Brain pericyte (primary cell): ENCODE measurements at places on chromosomes 13 and 19.

DNA sequence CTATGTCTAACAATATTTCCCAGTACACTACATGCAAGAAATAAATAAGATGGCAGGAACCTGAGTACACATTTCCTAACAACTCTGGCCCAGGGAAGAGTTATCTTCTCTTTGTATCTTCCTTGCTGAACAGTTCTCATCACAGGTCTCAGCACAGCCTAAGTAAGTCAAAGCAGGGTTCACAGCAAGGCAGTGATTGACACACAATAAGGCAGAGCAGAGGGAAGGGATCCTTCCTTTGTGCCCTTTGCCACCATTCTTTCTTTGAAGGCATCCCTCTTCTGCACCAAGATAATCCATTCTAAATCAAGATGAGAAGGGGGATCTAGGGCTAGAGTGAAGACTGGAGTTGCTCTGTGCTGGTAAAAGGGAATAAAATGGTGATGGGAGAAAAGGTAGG is 73.4 kb upstream of the TRPC4 start:
- DNase-seq = no peak

GRCh38 chr13:74450525-74450845 is 316.3 kb upstream of the KLF12 start:
- no peak for DNase-seq

GRCh38 chr13:45936621-45937020 is 85.1 kb upstream of the SIAH3 start:
- DNase-seq = no peak

- DNase-seq = no peak
Measured at GRCh38 chr13:86080340-86080995, 281.2 kb upstream of the SLITRK6 start.

DNA sequence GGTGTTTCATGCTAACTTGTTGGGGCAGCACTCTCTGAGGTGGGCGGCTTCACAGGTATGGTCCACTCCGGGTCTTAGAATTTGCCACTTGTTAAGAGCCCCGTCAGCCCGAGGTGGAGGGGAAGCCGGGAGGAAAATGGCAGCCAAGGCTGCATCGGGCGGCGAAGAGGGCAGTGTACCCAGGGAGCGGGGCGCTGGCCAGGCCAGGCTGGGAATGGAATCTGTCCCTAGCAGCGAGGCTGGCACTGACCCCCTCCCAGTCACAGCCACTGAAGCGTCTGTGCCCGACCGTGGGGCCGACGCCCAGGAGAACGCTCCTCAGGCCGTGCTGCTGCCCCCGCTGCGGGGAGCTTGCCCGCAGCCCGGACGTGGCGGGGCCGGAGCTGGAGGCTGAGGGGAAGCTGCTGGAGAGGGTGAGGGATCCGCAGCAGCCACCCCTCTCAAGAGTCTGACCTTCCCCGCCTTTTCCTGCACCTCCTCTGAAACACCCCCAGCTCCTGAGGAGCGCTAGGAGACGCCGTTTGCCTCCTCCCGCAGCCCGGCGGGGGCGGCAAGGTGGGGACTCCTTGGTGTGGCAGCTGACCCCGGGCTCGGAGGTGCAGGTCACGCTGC is 313.8 kb upstream of the SPRY2 start:
- no peak for DNase-seq

DNA sequence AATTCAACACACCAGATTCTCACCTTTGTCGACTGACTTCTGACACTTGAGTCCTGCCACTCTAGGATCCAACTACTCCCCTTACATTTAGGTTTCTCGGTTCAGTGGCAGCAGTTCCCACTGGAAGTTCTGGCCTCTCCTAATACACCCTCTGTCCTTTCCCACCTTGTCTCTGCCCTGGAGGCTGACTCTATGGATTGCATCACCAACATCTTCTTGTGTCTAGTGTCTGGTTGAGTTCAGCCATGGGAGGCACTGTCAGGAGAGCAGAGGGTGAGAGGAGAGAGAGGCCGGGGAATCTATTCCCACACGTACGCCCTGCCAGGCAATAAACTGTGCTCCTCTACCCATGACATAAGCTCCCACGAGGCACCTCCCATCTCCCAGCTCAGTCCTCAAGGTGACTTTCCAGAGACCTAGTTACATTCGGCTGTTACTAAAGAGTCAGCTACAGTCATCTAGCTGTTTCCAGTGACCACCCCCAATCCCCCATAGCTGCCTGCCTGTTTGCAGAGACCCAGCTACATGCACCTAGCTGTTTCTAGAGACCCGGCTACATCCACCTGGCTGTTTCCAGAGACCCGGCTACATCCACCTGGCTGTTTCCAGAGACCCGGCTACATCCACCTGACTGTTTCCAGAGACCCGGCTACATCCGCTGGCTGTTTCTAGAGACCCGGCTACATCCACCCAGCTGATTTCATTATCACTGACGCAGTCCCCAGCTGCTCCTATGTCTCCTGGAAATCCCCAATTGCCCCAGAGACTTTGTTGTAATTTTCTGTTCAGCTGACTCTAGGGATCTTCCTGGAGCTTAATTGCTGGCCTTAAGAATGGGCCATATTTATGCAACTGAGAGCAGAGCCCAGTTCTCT is 8.1 kb upstream of the LILRB4 start:
- no peak for DNase-seq

DNA sequence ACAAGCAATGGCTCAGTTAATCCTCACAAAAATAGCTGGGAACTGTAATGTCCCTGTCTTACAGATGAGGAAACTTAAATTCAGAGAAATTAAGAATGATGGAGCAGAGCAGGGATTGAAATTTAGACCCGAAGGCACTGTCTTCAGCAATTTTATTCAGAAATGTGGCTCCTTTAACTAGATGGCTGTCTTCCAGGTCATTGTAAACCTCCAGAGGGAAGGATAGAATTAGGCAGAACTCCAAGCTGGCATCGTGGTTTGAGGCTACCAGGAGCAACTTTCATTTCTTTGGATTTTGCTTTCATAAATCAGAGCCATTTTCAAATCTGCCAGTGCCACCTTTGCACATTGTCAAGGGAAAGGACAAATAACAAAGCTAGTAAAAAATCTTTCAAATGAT is 339.0 kb downstream of the DCT start:
- DNase-seq = no peak

- no peak for DNase-seq
Measured at GRCh38 chr13:74026753-74027152, 107.5 kb downstream of the KLF12 start.

- DNase-seq = no peak
Measured at GRCh38 chr19:39546599-39546998, 6.6 kb upstream of the EID2 start.

- DNase-seq = no peak
Measured at GRCh38 chr13:20148501-20149183, 12.2 kb downstream of the GJA3 start.

GRCh38 chr13:94395860-94396259 is 83.6 kb downstream of the DCT start:
- DNase-seq = no peak

DNA sequence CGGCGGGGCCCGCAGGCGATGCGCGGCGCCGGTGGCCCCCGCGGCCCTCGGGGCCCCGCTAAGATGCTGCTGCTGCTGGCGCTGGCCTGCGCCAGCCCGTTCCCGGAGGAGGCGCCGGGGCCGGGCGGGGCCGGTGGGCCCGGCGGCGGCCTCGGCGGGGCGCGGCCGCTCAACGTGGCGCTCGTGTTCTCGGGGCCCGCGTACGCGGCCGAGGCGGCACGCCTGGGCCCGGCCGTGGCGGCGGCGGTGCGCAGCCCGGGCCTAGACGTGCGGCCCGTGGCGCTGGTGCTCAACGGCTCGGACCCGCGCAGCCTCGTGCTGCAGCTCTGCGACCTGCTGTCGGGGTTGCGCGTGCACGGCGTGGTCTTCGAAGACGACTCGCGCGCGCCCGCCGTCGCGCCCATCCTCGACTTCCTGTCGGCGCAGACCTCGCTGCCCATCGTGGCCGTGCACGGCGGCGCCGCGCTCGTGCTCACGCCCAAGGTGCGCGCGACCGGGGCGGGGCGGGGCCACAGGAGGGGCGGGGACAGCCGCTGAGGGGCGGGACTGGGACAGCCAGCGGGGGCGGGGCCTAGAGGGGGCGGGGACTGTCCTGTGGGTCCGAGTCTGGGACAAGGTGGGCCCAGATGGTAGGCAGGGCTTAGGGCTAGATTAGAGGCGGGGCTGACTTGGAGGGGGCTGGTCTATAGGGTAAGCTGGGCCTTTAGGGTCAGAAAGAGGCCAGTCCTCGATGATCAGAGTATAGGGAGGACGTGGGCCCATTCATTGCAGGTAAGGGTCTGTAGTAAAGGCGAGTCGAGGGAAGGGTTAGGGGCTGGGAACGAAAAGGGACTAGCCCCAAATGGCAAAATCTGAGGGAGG is 5.1 kb downstream of the GRIN2D start:
- no peak for DNase-seq

GRCh38 chr19:3013263-3013725 is 15.8 kb downstream of the TLE2 start:
- DNase-seq = no peak

DNA sequence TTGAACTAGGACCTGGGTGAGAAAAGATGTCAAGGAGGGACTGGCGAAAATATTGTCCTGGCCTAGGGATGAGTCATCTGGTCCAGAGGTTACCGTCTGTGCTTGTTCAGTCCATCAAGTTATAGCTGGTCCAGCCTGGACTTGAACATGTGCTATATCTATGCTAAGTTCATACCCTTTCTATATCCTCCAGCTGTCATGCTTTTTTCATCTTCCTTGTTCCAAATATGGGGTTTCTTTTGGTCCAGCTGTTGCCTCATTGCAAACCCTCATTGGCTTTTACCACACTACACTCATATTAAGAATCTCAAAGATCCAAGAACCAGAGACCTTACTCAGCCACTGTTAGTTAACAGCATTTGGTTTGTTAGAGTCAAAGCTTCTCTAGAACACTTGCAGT is 19.1 kb upstream of the KLF12 start:
- no peak for DNase-seq

GRCh38 chr19:35693835-35694599 is 10.3 kb upstream of the ZBTB32 start:
- DNase-seq = peak; percentile 41

- no peak for DNase-seq
Measured at GRCh38 chr13:21461131-21461530, 2.0 kb upstream of the ZDHHC20 start.

GRCh38 chr19:31175564-31176348 is 173.5 kb downstream of the TSHZ3 start:
- no peak for DNase-seq

DNA sequence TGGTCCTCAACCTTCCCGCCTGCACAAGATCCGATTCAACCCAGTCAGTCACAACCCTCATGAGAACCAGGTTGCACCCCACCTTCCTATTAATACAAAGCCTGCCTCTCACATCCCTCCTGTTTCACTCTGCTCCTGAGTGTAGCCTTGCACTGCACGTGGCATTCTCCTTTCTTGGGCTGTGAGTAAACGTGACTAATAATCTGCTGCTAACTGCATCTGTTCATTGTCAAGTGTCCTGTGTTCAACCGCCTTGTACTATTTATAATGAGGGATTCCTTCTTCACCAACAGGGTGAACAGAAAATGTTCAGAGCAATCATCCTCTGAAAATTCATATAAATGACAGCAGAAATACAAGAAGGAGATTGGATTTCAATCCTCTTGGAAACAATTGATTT is 1608.2 kb downstream of the SLITRK5 start:
- no peak for DNase-seq

GRCh38 chr19:15292847-15293582 is 39.3 kb downstream of the BRD4 start:
- no peak for DNase-seq

DNA sequence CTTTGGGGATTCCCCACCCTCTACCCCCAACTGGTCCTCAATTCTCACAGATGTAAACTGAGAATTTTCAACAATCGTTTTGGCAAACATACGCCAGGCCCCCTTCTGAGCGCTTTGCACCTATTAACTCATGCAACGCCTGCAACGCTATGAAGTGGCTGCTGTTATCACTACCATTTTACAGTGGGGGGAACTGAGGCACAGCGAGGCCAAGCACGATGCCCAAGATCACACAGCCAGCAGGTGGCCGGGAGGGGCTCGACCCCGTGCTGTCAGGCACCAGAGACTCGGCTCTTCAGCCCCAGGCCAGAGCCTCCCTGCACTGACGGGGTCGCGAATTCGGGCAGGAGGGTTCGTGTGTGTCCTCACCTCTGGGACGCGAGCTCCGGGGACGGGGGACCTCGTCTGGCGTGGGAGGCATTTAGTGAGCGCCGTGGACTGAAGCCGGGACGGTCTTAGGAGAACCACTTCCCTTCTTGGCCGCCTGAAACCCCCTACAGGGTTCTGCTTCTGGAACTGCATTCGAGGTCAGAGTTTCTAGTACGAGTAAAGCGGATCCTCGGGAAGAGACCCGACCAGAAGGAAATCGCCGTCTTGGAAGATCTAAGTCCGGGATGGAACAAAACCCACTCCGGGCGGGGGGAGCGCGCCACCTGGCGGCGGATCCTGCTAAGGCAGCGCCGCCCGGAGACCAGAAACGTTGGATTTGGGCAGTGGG is 21.0 kb downstream of the ZNF114 start:
- DNase-seq = peak; percentile 76

- DNase-seq = no peak
Measured at GRCh38 chr13:113605866-113606438, 21.4 kb downstream of the TFDP1 start.

GRCh38 chr13:110337247-110337646 is 30.2 kb downstream of the COL4A2 start:
- DNase-seq = no peak

- no peak for DNase-seq
Measured at GRCh38 chr19:37864501-37864900, 41.9 kb downstream of the WDR87 start.

DNA sequence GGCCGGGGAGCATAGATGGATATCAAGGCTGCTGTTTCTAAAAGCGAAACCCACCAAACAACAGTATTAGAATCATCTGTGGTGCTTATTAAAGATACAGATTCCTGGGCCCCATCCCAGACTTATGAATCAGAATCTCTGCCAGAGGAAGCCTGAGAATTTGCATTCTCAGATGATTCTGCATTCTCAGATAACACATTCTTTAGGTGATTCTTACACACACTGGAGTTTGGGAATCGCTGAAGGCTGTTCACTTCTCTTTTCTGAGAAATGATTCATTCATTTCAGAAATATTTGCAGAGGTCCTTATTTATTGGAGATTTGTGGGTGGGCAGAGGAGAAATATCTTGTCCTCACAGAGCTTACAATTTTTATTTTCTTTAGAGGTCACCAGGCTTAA is 24.4 kb downstream of the ALOX5AP start:
- DNase-seq = no peak

DNA sequence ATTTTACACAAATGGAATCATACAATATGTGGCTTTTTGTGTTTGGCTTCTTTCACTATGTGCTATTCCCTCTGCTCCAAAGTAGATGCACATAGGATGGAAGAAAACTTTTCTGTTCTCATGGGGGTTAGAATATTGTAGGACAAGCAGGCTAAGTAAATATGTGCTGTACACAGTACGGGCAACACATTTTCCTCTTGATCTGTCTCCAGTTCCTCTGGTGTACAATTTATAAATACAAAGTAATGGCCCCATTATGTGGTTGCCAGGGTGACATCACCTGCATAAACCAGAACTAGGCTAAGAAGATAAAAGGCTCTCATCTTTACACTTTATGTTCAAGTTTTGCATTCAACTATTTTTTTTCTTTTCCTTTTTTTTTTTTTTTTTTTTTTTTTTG is 41.0 kb upstream of the SOX21 start:
- no peak for DNase-seq
